Hypothalamus (tissue), 51 donors: ENCODE measurements at places on chromosomes 3 and 15.

GRCh38 chr3:190911382-190911781 is 48.9 kb upstream of the GMNC start:
- no peak for DNase-seq

DNA sequence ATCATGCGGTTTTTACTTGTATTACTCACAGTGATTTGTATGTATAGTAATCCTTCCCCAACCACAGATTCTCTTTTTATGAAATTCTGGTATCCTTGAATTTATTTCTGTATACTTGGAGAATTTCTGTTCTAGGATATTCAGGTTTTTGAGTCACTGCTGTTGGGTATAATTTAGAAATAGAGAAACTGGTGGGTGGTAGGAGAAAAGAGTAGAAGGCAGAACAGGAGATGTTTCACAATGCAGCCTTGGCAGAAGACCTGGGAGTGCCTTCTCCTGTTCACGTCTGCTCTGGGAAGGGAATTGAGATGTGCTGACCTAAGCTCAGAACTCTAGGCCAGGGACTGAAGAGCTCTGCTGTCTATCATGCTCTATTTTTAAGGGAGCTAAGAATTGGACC is 193.6 kb downstream of the EPHB1 start:
- DNase-seq, result no peak

- DNase-seq, result no peak
These were observed 3.1 kb downstream of the GP5 start for GRCh38 chr3:194395778-194396538.

DNA sequence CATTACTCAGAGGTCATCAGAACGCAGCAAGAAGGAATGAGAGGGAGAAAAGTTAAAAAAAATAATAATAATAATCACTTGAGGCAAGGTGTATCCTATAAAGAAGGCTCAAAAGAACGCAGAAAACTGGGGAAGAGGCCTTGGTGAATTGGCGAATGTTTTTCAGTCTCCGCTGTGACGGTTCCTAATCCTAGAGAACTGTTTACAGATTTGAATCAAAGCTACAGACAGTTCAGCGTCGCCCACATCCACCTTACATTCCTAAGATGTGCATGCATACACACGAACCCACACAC is 634 bp downstream of the ZMAT3 start:
- DNase-seq, result no peak

DNA sequence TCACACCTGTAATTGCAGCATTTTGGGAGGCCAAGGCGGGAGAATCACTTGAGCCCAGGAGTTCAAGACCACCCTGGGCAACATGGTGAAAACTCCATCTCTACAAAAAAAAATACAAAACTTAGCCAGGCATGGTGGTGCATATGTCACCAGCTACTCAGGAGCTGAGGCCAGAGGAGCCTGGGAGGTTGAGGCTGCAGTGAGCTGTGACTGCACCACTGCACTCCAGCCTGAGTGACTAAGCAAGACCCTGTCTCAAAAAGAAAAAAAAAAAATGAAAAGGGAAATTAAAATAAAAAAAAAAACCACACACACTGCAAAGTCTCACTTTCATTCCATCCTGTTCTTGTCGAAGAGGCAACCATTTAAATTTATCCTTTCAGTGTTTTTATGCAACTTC is 100.8 kb upstream of the PIAS1 start:
- no peak for DNase-seq

GRCh38 chr3:161531930-161532329 is 35.3 kb downstream of the OTOL1 start:
- DNase-seq, result no peak

GRCh38 chr15:51046799-51047449 is 47.8 kb downstream of the TNFAIP8L3 start:
- peak; percentile 56 for DNase-seq
